MM.1S (cell line): ENCODE measurements at places on chromosomes 16 and 17.
A peak's percentile ranks its signal among the peaks of the same experiment; 100 is the strongest.

- no peak for DNase-seq
These were observed 24.6 kb downstream of the TMEM11 start for GRCh38 chr17:21189361-21189760.

DNA sequence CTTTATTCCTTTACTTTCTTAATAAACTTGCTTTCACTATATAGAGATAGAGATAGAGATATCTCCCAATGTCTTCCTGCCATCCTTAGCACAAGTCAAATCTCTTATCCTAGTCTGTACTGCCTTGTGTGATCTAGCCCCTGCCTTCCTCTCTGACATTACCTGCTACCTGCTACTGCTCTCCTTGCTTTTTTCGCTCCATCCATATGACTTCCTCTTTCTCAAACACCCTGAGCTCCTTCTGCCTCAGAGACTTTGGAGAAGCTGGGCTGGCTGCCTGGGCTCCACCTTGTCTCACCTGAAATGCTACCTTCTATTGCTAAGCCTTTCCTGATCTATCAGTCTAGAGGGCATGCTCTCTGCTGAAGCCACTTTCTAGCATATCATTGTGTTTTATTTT is 24.7 kb upstream of the WSB1 start:
- DNase-seq, result no peak

- no peak for DNase-seq
These were observed 3.1 kb upstream of the CDH3 start for GRCh38 chr16:68642047-68642435.

- DNase-seq, result no peak
These were observed 15.0 kb downstream of the C16orf46 start for GRCh38 chr16:81061871-81062608.

GRCh38 chr17:65799454-65799853 is 238.0 kb upstream of the AXIN2 start:
- DNase-seq, result no peak

DNA sequence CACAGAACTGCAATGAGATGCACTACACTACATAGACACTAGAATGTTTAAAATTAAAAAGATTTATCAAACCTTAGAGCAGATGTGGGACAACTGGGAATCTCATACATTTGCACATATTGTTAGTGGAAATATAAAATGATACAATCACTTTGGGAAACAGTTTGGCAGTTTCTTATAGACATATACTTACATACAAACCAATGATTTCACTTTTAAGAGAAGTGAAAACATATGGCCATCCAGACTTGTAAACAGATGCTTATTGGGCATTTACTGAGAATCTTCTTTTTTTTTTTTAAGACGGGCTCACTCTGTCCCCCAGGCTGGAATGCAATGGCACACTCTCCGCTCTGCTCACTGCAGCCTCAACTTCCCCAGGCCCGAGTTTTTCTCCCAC is 50.1 kb downstream of the AXIN2 start:
- no peak for DNase-seq

GRCh38 chr17:18993905-18994526 is 10.5 kb downstream of the FAM83G start:
- no peak for DNase-seq

- no peak for DNase-seq
These were observed 4.3 kb downstream of the CDIP1 start for GRCh38 chr16:4534151-4534790.

- DNase-seq, result peak; percentile 88
These were observed at the start of gene TRPV3 for GRCh38 chr17:3557768-3558583. TRPV3 (minus strand) TSS chr17:3557812; CDS start chr17:3554850, 2,962 bp downstream.

GRCh38 chr16:50810241-50810965 is 68.5 kb downstream of the CYLD start:
- no peak for DNase-seq

DNA sequence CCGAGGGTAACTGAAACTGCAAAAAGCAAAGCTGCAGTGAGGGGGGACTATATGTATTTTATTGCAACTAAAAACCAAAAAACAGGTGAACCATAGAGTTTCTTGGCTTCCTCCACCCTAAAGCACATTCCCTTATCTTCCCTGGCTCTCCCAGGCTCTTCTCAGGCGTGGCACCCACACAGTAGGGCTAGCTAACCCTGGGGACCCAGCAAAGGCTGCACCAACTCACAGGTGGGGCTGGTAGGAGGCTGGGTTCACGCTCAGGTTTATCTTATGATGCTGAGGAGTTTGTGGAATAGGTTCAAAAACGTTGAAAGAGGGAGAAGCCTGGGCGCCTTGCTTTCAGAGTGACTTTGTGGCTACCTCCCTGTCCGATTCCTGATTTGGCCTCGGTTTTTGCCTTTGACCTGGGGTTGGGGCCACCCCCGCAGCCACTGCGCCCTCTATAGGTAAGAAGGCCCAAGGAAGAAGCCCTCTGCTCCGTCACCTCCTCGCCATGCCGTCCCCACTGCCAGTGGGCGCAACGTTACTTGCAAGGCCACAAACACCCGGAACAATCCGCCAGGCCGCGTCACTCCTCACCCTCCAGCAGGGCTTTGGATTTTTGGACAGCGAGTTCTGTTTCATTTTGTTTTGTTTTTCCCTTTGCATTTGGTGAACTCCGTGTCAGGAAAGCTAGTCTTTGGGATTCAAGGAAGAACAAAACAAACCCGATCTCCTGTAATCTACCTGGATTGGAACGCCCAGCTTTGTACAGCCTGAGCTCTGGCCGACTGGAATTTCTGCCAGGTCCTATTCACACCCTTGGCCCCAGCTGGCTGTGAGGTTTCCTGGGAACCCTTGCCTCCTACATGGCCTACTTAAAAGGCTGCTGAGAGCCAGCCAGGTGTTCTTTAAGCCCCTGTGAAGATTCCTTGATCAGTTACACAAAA is 60.8 kb downstream of the TBC1D16 start:
- DNase-seq, result no peak

GRCh38 chr17:47820033-47820789 is 1.4 kb downstream of the OSBPL7 start:
- no peak for DNase-seq

GRCh38 chr17:35981908-35982330 is 622 bp upstream of the CCL16 start:
- DNase-seq, result no peak

DNA sequence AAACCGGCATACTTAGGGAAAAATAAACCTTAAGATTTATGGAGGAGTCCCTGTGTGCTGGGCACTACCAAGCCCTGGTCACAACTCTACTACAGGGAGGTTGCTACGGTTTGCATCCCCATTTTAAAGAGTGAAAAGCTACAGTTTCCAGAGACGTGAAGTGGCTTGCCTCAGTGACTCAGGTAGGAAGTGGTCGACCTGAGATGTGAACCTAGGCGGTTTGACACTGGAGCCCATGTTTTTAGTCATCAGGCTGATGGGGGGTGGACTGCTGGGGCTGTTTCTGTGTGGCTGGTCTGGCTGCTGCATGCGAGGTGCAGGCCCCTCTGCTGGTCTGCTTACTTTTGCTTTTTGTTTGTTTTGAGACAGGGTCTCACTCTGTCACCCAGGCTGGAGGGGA is 6.6 kb downstream of the COX6A2 start:
- no peak for DNase-seq

DNA sequence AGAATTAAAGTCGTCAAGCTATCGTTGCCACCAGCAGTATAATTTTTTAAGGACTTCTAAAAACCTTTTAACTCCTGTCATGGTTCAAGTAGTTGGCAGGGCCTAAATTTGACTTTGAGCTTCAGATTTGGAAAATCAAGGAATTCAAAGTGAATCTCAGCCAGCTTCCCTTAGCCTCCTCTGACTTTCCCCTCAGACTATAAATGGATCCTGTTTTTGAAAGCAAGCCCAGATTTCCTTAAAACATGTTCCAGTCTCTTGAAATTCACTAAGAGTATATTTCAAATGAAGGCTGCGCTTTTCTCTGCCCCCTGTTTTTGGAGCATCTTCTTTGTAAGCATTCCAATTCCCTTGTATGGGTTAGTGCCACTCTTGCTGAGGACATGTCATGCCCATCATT is 101.8 kb upstream of the CDH8 start:
- DNase-seq, result no peak

DNA sequence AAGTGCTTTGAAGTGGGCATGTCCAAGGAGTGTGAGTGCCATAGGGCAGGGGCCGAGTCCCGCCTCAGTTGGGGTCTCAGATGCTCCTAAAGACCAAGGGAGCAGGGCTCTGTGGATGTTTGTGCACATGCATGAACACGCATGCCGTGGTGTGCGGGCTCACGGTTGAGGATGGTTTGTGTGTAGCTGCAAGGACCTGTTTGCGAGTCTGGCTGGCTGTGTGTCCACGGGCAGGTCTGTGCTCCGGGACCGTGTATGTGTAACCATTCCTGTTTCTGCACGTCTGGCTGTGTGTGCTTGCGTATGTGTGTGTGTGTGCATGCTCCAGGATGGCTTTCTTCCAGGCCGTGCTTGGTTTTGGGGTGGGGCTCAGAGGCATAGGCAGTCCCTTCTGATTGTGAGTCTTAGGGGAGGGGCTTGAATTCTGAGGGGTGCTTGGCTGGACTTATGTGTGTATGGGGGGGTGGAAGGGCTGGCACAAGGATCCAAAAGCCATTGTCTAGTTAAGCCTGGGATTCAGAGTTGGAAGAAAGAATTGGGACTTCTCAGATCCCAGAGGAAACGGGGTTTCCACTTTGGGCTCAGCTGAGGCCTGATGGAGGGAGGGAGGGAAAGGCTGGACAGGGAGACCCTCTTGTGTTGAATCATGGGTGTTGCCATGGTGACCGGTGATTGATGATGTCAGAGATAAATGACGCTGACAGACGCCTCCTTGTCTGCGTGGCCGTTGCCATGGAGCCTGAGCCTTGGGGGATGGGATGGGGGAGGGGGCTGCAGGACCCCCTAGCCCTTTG is 14.4 kb downstream of the GJD3 start:
- DNase-seq, result no peak

DNA sequence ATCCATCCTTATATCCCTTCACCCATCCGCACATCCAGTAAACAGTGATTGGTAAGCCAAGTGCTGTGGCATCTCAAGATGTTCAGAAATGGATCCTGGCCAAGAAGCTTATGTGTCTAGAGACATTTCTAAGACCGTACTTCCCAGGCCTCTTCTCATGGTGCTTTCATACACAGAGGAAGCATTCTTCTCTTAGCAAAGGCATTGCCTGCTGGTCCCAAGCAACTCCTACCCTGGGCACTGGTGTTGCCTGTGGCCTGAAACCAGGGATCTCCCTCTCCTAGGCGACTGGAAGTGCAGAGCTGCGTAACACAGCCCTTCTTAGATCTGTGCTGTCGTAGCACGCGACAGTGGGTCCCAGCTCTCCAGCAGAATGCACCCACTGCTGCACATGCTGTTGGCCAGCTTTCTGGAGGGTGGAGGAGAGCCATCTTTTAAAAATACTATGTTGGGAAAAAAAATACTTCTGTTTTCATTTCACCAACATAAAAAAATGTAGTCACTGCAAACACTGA is 182.9 kb downstream of the CCDC182 start:
- no peak for DNase-seq

DNA sequence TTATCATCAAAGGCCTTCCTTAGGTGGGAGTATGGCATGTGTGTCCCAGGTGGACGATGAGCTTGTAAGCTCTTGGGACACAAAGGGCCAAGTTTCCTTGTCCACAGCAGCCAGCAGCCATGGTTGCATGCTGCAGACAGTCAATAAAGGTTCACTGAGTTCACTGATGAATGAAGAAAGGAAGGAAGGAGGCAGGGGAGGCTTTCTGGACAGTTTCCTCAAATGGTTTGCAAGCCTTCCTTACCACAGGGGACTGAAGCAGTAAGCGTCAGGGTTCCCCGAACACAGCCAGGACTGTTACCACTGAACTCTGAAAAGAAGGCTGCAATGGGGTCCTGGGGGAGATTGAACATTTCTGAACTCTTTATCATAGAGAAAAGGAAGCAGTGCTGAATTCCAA is 111.1 kb downstream of the GAS7 start:
- DNase-seq, result no peak

- DNase-seq, result no peak
These were observed 13.6 kb downstream of the ATPAF2 start for GRCh38 chr17:18025241-18025944.

GRCh38 chr17:41294016-41294415 is 8.6 kb downstream of the KRTAP29-1 start:
- DNase-seq, result no peak

- no peak for DNase-seq
These were observed 123.5 kb upstream of the ZFHX3 start for GRCh38 chr16:73171380-73171779.

DNA sequence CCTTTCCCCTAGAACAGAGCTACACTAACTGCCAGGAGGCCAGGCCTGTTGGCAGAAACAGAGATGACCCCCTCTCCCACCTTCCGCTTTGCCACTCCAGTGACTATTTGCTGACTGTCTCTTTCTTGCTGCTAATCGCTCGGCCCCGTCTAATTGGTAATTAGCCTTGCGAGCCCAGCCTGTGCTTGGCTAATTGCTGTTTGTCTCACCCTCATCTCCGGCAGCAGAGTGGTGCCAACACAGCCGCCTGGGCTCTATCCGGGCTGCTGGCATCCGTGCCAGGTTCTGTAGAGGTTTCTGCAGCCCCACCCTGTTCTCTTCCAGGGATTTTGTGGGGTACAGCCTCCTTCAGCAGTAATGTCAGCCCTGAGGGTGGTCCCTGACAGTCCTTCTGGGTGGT is 27.4 kb upstream of the PHB1 start:
- no peak for DNase-seq

DNA sequence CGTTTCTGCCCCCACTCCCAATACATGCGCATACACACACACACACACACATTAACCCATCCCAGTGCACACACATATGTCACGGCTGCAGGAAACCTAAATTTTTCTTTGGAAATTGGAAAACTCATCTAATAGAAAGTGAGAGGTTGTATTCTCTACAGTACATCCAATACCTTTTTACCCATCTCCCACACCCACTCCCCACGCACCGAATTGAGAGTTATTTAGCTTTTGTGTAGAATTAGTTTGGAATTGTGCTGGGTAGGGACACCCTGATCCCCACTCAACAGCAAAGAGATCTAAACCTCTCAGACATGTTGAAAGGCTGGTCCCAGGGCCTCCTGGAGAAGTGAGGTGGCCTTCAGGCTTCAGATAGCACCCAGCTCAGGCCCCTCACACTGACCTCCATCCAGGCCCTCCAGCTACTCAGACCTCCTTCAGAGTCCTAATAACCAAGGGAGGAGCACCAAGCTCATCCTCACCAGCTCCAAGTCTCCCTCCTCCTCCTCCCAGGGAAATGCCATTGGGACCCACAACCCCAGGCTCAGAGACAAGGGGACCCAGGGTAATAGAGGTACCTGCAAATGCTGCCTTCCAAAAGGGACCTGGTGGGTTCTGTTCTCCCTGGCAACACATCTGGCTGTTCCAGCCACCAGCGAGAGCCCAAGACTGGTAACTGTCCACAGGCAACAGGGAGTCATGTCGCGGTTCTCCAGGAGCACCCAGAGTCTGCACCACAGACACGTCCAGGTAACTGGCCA is 955 bp downstream of the HOXB13 start:
- DNase-seq, result no peak

DNA sequence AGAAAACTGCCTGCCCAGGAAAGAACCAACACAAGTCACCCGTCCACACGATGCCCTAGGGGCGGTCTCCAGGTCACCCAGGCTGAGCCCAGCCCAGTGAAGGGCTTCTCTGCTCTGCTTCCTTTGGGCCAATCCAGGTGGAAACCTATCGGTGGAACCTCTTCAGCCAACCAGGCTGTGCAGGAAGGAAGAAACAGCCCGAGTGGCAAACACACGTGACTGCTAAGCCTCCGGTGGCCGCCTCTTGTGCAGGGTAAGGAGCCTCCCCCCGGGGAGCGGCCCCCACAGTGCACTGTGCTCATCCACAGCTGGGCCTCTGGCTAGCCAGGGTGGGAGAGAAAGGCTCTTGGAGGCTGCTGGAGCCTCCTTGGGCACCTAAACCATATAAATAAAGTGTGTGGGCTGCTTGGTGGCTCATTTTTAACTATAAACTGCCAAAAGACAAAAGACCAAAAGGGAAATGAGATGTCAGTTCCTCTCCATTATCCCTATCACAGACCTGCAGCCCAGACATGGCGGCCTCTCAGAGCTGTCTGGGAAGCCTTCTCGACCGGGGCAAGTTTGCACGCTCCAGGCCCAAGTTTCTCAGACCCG is 2.4 kb downstream of the RTN4RL1 start:
- DNase-seq, result no peak
